ENCODE measurements at places on chromosomes 2 and 18.

GRCh38 chr2:27509326-27509725 lies 12.7 kb downstream of the GCKR start:
- no peak for DNase-seq

GRCh38 chr18:34740101-34740500 lies 30.0 kb downstream of the DTNA start:
- DNase-seq = no peak

- DNase-seq = peak; percentile 53
Measured at GRCh38 chr2:233061591-233062450, 1.7 kb downstream of the INPP5D start.

DNA sequence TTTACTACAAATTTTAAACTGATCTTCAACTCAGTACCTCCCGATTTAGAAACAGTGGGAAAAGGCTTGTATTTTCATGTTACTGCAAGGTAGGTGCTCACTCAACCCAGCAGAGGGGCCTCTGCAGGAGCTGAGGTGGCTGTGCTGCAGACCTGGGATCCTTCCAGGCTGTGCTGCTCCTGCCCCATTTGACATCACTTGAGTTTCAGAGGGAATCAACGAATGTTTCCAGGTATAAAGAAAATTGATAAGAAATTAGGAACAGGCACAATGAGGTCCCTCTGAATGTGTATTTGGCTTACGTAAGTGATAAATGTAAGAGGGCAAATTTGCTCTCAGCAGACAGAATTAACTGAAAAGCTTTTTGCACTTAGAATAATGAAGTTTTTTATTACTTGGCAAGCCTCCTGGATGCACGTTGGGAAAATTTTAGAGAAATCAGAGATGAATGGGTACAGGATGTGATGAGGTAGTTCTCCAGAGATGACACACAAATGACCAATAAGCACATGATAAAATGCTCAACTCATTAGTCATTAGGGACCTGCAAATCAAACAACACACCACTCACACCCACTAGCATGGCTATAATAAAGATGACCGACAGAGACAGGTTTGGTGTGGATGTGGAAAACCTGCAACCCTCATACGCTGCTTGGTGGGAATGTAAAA lies 114.0 kb downstream of the NOL10 start:
- DNase-seq = no peak

- DNase-seq = no peak
Measured at GRCh38 chr18:28357766-28358401, 181.0 kb upstream of the CDH2 start.

GRCh38 chr18:78805840-78806239 lies 173.8 kb upstream of the SALL3 start:
- no peak for DNase-seq

GRCh38 chr2:23480957-23481797 lies 96.2 kb downstream of the KLHL29 start:
- DNase-seq = no peak

- DNase-seq = no peak
Measured at GRCh38 chr2:110770404-110770958, 38.1 kb downstream of the ACOXL start.

DNA sequence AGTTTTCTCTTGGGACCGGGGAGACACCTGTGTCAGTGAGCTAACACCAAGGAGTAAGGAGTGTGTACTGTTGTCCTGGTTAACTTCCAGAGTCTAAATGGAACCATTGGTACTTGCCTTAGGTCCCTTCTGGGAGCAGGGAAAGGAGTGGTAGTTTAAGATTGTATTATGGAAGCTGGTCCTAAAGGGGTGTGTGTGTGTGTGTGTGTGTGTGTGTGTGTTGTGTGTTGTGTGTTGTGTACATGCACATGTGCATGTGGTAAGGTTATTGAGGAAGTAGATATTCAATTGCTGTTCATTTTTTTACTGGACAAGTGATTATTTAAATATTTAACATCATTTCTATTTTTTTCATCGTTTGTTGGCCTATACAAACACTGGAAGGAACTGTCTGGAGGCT lies 1.4 kb downstream of the APLF start:
- DNase-seq = no peak

DNA sequence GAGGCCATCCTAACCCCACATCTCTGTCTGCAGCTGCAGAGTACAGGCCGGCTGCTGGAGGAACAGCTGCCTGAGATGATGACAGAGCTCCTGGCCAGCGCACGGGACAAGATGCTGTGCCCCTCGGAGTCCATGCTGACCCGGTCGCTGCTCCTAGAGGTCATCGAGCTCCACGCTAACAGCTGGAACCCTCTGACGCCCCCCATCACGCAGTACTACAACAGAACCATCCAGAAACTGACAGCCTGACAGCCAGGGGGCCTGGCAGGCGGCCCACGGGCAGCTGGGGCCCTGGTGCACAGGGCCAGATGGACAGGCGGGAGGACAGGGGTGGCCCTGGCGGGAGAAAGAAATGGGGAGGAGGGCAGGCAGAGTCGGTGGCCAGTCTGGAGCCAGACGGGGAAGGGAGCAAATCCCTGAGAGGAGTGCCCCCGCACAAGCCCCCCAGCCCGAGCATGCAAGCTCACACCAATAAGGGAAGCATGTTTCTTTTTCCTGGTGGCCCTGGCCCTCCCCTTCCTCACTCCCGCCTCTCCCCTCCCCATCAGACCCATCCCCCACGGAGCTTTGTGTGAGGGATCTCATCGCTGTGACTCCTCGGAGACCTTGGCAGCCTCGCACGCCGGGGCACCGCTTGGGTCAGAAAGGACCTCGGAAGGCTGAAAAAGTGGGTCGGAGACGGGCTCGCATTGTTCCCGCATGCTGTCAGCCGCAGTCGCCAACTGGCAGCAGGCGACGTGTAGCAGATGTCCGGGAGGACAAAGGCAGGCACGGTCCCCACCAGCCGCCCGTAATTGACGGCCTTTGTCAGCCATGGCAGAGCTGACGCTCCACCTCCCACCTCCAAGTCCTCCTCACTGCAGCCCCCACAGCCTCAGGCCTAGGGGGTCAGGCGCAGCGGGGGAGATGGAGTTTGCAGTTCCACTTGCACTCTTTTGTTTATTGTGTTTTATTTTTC lies 91.2 kb downstream of the SMAD7 start:
- DNase-seq = no peak

DNA sequence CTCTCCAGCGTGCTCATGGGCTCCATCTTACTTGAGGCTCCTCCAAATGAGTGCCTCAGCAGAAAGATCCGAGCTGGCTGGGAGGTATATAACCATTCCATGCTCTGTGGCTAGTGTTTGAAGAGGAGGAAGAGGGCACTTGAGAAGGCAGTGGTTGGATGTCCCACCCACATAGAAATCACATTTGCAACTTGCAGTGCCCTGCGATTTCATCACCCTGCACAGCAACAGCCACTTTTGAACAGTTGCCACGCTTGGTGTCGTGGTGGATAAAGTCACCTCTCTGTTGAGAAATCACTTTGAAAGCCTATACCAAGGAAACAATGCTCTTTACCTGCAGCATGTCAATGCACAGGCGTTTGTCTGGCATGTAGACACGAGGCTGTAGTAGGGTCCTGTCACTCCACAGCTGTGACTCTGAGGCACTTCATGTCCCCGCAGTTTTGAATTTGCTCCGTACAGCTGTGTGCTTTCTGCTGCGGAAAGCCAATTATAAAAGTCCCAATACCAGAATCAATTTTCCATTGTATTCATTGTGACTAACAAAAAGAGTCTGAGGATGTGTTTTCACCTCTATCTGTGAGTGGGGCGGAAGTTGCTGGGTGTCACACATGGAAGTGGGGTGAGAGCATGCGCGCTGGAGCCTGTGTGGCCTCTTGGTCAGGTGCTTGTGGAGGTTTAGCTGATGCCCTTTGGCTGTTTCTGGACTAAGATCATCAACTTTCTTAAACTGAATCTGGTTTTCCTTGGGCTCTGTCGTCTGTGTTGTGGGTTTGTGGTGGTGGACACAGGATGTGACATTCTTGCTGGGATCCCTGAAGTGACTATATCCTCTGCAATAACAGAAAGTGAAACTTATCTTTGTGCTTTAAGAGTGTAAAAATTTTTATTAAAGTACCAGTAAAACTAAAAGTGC lies 2.8 kb downstream of the CNDP2 start:
- DNase-seq = peak; percentile 85

DNA sequence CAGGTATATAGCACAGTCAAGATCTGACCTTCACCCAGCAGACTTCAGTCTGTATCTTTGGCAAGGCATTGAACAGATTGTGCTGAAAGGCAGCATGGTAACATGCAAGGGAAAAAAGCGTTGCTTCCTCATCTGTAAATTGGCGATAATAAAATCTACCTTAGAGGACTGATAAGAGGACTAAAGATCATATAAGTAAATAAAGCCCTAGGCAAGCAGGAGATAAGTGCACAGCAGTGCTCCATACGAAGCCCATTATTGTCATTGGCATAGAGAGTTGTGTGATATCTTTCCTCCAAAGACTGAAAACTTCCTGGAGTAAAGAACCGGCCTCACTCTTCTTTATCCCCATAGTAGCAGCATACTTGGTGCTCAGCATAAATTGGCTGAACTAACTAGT lies 162.6 kb downstream of the ANKRD44 start:
- no peak for DNase-seq

GRCh38 chr18:30682672-30683071 lies 359.9 kb downstream of the DSC3 start:
- no peak for DNase-seq

GRCh38 chr18:457140-457519 lies 43.4 kb downstream of the COLEC12 start:
- DNase-seq = no peak

GRCh38 chr2:217937446-217937845 lies 65.3 kb downstream of the TNS1 start:
- DNase-seq = no peak

DNA sequence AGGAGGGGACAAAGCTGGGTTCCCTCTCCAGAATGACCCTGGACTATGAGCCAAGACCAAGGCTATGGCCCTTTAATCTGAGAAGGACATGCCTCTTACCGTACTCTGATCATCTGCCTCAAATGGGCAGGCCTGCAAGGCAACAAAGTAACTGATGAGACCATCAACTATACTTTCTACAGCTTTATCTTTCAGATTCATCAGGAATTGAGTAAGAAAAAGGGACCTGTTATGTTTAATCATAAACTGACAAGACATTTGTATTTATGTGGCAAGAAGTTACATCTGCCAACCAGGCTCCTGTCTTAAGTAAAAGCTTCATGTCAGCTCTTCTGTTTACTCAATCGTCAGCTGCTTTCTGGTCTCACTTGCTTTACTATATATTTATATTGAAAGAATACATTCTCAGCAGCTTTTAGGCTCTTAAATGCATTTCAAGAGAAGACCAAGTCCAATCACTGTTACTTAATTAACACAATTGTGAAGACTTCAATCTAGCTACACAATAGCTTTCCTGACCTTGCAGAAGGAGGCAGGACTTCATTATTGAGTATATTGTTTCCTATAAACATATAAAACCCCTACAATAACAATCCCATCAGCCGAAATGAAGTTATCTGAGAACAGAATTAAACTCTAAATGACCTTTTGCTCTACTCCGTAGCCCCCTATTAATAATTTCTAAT lies 163.8 kb downstream of the ETAA1 start:
- no peak for DNase-seq

- no peak for DNase-seq
Measured at GRCh38 chr2:42025151-42025582, 22.7 kb upstream of the PKDCC start.

- DNase-seq = peak; percentile 58
Measured at GRCh38 chr18:36284671-36285295, 12.7 kb upstream of the FHOD3 start.

DNA sequence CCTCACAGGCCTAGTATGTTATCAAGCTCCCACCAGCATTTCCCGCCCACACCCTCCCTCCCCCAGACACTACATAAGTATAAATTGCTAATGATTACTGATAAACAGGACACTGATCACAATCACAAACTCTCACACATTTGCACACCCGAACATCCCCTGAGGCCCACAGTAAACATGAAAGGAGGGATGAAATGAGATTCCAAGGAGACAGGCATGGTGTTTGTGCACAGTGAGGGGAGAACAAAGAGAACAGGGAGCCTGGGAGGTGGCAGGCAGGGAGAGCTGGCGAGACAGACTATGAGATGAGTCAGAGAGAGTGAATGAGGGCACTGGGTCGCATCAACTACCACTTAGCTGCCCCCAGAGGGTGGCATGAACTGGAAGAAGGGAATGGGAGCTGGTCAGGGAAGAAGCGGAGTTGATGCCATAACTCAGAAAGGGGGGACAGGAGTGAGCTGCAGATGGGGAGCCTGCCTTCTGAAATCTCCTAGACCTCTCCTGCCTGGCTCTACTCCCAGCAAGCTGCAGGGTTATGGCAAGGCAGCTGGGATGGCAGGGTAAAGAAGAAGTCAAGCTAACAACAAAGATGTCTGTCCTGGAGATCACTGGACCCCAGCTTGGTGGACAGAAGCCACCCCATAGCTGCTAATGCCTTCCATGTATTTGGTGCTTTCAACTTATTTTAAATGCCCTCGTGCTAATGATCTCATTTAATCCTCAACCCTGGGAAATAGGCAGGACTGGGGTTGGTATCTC lies 5.1 kb downstream of the KIF3C start:
- DNase-seq = no peak

- DNase-seq = no peak
Measured at GRCh38 chr2:46684661-46685060, 205.3 kb downstream of the TMEM247 start.

- no peak for DNase-seq
Measured at GRCh38 chr18:12030670-12031069, 49.4 kb downstream of the IMPA2 start.

DNA sequence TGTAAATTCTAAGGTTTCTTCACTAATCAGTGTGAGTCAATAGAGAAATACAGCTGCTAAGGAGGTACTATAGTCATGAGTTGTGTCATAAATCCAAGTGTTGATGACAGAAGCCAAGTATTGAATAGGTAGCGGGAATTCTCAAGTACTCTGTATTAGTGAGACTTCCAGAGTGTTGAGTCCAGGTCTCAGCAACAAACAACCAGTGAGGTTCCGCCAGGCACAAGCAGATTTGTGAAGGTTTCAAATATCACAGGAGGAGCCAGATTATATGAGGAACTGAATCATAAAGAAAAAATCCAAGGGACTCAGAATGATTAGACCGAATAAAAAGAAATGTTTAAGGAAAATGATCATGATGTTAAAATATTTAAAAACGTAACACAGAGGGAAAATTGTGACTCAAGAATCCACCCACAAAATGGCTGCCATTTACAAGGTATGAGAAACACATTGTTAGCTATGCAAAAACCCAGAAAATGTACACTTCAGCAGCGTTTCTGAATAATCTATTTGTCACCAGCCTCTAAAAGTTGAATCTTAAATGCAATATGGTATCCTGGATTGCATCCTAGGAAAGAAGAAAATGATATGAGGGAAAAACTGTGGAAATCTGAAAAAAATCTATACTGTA lies 27.3 kb upstream of the EVA1A start:
- DNase-seq = no peak

Data from activated naive CD4-positive, alpha-beta T cell treated with anti-CD3 and anti-CD28 coated beads, Interleukin-2, amount 10 ng/mL, durations not matched to agents 7 days and 5 days (primary cell).